ENCODE measurements at places on chromosomes 5 and 9.

GRCh38 chr5:129912601-129913255 lies 8.5 kb downstream of the CHSY3 start:
- no peak for DNase-seq

DNA sequence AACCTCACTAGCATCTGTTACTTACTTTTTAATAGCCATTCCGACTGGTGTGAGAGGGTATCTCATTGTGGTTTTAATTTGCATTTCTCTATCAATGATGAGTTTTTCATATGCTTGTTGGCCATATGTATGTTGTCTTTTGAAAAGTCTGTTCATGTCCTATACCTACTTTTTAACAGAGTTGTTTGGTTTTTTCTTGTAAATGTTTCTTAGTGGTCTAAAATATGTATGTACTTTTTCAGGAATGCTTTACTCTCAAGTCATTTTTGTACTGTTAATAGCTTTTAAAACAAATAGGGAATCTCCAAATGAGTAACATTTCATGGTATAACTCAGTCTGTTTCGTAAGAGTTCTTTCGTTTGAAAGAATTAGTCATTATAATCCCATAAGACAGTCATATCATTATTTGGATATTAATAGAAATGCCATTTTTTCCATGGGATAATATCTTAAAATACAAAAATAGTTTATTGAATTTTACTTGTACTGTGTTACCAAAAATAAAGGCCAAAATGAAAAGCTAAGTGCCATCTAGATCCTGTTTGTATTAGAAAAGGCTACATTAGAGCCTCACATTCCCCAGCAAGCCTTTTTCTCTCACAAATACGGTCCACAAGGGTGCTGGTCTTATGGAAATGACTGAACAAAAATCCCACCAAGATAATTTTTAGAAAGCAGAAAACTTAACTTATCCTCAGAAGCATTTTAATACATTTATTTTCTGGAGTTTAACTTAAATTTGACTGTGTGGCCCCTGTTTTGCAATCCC lies 247.7 kb downstream of the PJA2 start:
- no peak for DNase-seq

DNA sequence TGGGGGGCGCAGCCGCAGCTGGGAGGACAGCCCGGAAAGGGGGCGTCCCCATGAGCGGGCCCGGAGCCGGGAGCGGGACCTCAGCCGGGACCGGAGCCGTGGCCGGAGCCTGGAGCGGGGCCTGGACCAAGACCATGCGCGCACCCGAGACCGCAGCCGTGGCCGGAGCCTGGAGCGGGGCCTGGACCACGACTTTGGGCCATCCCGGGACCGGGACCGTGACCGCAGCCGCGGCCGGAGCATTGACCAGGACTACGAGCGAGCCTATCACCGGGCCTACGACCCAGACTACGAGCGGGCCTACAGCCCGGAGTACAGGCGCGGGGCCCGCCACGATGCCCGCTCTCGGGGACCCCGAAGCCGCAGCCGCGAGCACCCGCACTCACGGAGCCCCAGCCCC lies 47.0 kb downstream of the TJP2 start:
- no peak for DNase-seq

DNA sequence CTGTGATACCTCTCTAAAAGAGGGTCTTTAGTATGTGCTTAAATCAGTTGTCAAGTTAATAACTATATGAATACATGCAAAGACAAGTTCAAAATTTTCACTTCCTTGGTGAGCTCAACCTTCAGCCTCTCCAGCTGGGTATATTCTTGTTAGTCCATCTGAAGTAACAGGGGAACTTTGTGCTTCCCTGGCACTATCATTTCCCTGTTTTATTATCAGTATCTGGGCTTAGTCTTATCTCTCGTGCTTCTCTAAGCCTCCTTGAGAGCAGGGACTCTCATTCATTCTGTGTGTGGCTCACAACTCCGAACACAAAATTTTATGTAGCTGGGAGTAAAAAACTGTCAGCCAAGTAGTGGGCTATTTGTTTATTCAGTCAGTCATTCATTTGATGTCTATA lies 175.9 kb upstream of the MAP3K1 start:
- no peak for DNase-seq
